ENCODE measurements at places on chromosomes 5 and 9. TPM values are rescaled to one million over a fixed set of nuclear protein-coding genes. Genes with fewer than 3 reads are reported as not detected.

GRCh38 chr9:115591584-115591984 lies 473.6 kb upstream of the TNC start:
- peak; percentile 62 for DNase-seq

- DNase-seq, result no peak
These were observed 309.7 kb downstream of the TLE1 start for GRCh38 chr9:81379655-81380054.

DNA sequence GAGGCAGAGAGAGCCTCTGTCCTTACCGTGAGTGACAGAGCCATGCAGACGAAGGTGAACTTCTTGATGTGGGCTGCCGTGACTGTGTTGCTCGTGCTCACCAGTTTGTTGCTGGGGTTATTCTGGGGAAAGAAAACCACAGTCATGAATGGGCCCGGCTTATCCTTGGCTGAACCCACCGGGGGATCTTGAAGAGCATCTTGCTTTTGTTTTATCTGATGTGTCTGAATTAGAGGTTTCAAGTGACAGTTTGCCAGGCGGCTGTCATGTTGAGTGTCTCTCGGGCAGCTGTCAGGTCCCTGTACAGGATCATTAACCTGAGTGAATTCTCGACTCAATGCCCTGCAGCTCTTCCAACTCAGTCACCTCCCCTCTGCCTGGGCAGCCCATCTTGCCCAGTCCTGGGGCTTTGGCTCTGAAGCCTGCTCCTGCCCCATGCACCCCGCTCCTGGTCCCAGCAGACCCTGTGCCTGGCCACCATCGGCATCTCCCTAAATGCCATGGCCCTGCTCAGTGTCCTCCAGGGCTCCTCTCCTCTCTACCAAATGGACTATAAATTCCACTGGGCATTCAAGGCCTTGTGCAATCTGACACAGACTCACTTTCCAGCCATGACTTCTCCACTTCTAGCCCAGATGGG lies 77.4 kb downstream of the OTULIN start:
- DNase-seq, result no peak

DNA sequence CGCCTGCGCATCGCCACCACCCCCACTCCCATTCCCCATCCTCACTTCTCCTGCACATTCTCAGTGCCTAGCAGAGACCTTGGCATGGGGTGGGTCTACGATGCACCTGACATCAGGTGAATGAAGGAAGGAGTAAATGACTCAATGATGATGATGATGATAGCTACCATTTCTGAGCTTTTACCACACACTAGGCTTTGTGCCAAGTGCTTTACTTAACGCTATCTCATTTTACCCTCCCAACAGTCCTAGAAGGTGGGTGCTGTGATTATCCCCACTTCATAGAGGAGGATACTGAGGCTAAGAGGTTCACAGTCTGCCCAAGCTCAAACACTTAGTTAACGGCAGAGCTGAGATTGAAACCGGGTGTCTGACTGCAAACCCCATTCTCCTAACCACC lies 27.1 kb downstream of the CAMK2A start:
- no peak for DNase-seq

- no peak for DNase-seq
These were observed 195.9 kb downstream of the SEMA6A start for GRCh38 chr5:116378777-116379121.

DNA sequence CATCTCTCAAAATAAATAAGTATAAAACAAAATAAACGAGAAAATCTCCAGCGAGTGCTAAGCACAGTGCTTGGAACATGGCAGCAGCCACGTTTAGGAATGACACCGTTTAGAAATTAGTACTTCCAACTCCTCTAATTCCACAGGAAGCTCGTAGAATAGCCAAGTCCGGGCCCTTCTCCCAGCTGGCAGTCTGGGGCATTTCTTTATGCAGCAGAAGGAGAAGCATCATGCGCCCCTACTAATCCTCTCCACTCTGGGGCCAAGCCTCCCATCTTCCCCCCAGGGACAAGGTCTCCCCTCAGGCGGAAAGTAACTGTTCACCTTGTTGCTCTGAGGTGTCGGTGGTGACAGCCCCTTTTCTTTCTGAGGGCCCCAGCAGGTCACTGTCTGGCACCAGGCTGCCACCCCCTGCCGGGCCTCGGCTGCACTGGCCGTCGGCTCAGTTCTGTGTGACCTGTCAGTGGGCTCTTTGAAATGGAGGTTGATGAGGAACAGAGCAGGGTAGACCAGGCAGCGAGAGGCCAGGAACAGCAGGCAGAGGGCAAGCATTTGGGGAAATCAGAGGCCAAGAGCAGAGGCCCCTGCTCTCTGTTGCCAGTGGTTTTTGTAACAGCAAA lies 113.5 kb upstream of the WWC1 start:
- DNase-seq, result no peak

GRCh38 chr5:132327252-132327955 lies 33.2 kb downstream of the SLC22A4 start:
- DNase-seq, result no peak

Gene NUTM2G
- not detected for total RNA-seq

Gene OTP
- 0.05 TPM for total RNA-seq
